H1 (cell line): ENCODE measurements at places on chromosomes 5 and 9. TPM values are rescaled to one million over a fixed set of nuclear protein-coding genes. Genes with fewer than 3 reads are reported as not detected.

DNA sequence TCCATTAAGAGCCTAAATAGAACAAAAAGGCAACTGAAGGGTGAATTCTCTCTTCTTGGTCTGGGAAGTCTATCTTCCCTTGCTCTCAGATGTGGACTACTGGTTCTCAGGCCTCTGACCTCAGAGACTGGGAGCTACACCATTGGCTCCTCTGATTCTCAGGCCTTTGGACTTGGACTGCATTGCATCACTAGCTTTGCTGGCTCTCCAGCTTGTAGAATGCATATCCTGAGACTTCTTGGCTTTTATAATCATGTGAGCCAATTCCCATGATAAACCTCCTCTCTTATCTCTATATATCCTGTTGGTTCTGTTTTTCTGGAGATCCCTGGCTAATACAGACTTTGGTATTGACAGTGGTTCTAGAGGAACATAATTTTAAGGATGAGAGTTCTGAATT, 89.8 kb downstream of the PSAT1 start:
- DNase-seq: no peak

DNA sequence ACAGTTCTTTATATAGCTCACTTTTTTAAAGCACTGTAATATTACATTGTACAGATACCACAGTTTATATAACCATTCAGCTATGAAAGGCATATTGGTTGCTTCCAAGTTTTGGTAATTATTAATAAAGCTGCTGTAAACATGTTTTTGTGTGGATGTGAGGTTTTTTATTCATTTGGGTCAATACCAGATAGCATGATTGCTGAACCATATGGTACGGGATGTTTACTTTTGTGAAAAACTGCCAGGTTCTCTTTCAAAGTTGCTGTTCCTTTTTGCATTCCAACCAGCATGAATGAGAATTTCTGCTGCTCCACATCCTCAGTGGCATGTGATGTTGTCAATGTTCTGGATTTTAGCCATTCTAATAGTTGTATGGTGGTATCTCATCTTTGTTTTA, 439.6 kb upstream of the NMUR2 start:
- DNase-seq: no peak

The KLHL9 gene
- 4.2 and 4.9 TPM in 2 replicates for polyA plus RNA-seq

The SNCAIP gene
- 3.9 and 5.1 TPM in 2 replicates for polyA plus RNA-seq

The LYRM7 gene
- 1.8 and 1.9 TPM in 2 replicates for polyA plus RNA-seq

GRCh38 chr9:123346026-123346425, 10.0 kb upstream of the CRB2 start:
- DNase-seq: no peak

DNA sequence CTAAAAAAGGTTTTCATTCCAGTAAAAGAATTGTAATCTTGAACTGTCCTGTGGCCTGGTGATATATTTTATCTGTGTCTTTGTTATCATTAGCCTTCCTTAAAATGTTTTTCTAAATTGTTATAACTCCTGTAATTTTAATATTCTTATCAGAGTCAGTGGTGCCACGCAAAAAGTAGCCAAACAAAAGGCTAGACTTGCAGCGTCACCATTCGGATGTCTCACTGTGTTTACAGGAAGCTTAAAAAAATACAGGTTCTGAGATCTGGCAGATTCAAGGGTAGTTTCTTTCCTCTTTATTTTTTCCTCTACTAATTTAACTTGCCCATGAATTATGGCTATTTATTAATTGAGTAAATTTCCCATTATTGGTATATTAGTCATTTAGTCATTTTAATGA, 362.3 kb downstream of the MAT2B start:
- DNase-seq: no peak

DNA sequence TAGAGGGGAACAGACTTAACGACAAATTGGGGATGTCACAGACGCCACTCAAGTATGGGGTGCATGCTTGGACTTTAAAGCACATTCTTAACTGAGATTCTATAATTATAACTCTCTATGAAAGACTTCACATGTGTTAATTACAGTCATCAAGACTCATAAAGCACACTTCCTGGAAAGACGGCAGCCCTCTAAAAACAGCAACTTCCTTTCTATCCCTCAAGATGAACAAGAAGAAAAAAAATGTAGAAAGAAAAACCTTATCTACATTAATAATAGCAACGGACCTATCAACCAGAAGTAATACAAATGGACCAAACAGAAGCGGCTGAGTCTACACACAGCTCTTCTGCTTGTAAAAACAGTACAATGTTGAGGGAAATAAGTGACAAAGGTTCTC, 21.2 kb downstream of the GNAQ start:
- DNase-seq: no peak

The ECSCR gene
- polyA plus RNA-seq: 4.9 and 7.2 TPM in 2 replicates

DNA sequence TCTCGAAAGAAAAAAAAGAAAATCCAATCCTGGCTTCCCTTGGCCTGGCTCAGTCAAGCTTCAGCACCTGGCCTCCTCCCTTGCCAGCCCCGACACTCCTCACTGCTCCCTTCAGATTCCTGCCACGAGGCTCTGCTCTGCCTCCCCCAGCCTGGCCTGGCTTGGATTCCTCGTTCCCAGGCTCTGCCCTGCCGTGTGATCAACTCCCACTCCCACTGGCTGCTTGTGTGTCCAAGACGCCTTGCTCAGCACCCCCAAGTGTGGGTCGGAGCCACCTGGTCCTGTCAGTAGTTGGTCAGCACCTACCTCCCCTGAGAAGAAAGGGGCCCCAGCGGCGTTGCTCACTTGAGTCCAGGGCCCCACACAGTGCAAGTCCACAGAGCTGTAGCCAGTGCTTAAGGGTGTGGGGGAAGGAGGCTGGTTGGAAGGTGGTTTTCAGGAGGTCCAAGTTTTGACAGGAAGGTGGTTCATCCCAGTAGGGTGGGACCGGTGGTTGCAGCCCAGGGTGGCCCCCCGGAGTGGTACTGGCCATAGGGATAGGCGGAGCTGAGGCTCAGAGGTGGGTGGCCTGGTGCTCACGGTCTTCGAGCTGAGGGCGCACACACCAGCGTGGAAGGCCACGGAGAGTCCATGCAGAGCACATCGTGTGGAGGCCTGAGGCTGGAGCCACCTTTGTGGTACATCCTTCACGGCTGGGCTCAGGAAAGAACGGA, 46.4 kb downstream of the JADE2 start:
- DNase-seq: no peak

The COL5A1 gene
- 3.8 and 6.2 TPM in 2 replicates for polyA plus RNA-seq

The PRLR gene
- polyA plus RNA-seq: 0.41 and 0.53 TPM in 2 replicates

DNA sequence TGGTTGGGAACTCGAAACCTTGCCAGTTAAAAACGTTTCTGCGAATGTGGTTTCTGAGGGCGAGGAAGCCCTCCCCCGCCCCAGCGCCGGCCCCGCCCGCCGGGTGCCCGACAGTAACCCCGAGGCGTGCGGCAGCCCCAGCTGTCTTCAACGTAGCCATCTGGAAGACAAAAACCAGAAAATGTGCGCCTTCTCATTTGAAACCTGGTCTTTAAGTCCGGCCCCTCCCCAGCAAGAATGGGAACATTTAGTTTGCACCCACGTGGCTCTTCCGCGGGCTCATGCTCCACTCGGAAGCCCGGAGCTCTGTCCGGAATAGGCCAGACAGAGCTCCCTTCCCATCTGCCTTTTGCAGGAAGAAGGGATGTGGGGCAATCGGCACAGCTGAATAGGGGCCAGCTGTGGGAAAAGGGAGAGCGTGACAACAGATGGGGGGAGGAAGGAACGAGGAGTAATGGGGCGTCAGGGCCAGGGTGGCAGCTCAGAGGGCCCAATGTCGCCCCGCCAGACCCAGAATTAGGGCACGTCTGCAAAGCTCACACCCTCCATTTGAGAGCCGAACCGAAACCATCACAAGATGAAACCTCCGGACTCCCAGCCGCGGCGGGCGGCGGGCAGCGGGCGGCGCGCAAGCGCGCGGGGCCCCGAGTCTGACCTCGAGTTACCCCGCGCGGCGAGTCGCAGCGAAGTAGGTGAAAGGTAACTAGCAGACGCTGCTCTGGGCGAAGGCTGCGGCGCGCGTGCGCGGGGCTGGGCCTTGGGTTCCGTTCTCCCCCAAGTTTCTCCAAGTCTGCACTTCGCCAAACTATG, 63.4 kb upstream of the ABCA1 start:
- DNase-seq: no peak

- DNase-seq: no peak
Observed at GRCh38 chr5:121681229-121681855, 170.3 kb upstream of the FTMT start.

DNA sequence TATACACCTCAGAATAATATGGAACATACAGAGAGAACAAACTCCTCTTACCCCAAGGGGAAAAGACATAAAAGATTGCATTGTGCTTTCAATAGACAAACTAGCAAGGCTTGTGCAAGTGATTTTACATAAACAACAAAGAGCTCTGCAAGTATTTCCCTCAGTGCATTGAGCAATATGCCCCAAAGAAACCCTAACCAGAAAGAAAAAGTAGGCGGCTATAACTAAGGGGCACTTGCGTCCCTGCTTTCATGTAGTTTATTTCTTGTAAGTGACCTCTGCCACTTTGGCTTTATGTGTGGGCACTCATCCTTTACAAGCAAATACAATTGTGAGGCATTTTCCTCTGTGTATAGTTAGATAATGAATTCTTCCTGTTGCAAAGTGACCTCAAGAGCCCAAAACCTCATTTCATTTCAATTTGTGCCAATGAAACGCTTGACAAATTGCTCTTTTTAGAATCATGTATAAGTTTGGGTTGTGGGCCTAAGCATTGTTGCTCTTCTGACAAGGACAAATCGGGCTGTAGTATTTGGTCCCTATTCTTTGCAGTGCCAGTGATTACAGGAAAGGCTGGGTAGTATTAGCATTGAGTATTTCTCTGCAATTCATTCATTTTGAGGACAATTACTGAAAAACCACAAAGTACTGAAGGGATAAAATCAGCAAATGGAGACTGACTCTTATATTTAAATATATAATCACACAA, 282.2 kb downstream of the DTWD2 start:
- DNase-seq: no peak

DNA sequence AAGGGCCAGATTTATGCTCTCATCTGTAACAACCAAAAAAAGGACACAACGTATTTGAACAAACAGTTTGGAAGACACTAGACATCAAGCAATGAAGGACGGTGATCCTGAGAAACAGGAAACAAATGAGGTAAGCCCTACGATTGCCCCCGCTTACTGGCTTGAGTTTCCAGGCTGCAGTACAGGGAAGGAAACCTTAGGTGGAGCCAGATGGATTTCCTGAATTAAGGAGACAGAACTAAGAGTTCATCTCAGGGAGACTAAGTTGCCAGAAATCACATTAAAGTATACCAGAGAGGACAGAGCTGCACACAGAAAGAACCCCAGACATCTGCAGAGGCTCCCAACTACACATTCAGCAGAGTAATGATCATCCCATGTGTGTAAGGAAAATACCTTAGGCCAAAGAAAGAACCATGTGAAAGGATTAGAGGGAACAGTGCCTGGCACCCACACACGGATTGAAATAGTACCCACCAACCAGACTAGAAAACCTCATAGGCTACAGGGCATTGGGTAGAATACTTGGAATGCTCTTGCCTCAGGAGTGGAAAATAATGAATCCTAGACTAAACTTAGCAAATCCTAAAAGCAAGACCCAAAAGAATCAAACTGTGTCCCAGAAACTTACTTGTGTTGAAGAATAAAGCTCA, 99.3 kb upstream of the NIPBL start:
- peak; percentile 5 for DNase-seq

DNA sequence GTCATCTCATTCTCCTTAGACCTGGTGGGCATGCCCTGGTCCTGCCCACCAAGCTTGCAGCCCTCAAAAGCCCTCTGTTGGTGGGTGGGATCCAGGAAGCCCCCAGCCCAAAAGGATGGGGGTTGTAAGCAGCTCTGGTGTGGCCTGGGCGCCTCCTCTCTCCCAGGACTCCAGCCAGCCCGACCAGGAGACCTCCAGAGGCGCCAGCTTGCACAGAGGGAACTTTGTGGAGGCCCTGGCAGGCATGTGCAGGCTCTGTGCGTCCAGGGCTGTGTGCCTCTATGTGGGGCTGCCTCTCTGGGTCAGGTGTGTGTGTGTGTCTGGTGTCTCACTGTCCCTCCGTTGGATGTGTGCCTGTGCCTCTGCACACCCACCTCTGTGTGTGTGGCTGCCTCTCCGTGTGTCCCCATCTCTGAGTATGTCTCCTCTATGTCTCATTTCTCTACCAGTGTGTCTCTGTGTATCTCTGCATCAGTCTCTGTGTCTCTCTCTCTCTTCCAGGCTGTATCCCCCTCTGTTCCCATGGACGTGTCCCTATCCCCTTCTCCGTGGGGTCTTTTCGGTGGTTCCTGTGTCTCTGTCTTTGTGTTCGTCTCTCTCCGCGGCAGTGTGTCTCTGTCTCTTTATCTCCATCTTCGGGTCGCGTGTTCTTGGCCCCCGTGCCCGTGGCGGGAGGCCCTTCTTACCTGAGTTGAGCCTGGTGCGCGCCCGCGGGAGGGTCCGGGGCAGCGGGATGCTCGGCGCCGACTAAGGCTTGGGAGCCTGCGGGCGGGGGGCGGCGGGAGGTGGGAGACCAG, 501 bp downstream of the ENHO start:
- DNase-seq: no peak

- no peak for DNase-seq
Observed at GRCh38 chr5:158522776-158523175, 576.9 kb downstream of the EBF1 start.

The CATSPER3 gene
- polyA plus RNA-seq: 0.60 and 0.62 TPM in 2 replicates

The WNT8A gene
- 0.06 TPM in 1 of 2 replicates, not detected in the other for polyA plus RNA-seq

DNA sequence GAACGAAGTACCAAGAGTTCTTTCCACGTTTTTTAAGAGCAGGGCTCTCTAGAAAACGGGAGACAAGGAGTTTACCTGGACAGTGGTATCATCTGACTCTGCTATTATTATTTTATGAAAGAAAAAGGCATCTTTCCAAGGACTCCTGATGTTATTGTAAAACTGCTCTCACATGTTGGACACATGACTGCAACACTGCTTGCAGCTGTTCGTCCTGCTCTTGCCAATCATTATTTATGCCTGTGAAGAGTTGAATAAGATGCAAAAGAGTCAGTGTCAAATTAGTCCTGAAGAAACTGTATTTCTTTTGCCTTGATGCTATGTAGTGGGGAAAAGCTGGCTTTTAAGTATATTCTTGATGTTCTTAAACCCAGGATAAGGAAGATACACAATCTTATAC, 284.5 kb upstream of the PTGER4 start:
- no peak for DNase-seq

DNA sequence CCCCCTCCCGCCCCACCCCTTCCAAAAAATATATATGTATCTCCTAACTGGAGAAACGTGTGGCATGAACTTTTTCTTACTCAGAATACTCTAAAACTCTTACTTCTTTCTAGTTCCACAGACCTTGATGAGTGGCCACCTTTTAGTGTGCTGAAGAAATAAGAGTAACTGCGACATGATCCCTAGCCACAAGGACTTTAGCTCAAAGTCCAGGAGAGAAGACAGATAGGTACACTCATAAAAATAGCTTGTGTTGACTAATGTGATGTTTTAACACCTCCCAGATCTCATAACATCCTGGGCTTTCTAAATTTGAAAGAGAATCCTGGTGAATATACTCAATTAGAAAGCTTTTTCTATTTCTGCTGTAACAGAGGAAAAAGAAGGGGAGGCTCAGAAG, 1005.0 kb upstream of the DMAC1 start:
- DNase-seq: no peak
